ENCODE measurements at places on chromosomes 4 and X.

DNA sequence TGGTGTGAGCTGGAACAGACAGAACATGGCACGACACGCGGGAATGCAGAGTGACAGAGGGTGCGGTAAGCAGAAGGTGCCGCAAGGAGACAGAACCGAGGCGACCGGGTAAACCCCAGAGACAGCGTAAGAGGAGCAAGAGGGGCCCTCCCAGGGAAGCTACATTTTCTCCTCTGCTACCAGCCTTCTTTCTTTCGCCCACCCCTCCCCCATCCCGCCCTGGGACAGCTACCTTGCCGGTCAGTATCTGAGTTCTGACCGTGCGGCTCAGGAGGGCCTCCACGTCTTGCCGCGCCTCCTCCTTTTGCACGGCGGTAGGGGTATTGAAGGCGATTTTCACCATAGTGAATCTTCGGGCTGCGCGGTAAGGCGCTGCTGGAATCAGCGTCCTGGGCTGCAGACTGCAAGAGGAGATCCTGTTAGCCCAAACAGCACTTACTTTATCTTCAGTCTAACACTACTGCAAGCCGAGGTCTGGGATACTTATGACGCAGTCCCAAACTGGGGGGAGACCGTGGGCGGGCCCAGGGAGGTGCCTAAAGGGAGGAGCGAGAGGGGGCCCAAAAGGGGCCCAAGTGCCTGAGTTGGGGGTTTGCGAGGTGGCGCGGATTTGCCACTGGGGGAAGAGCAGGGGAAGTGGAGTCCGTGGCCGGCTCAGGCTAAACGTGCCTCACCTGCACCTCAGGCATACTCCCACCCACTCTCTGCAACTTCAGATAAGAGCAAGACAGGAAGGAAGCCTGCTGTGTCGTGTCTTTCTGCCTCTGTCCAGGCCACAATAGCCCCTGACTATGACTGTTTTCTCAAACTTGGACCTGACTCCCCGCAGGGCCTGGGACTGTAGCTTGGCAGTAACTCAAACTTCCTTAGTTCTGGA is at the start of gene ITM2A:
Gene ITM2A, minus strand, starts transcription at position 462 of the 877 bp plus-strand sequence. Its CDS starts 119 bp downstream, at position 343.
- peak; percentile 34 for DNase-seq

- DNase-seq = no peak
Measured at GRCh38 chr4:78938474-78938867, 767 bp downstream of the PAQR3 start.

DNA sequence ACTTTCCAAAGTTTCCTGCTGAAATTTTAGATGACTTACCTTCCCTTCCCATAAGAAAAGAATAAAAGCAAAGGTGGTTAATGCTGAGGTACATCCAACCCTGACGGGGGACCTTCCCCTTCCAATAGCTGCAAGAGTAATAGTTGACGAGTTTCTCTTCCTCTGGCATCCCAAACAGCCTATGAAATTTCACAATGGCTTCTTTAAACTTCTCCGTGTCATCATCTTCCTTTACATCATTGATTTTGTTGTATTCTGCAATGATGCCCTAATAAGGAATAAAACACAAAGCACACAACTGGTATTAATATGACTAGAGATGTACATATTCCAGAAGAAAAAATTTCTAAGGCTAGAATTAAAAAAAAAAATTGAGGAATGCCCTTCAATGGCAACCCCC is 76.6 kb downstream of the TBC1D9 start:
- DNase-seq = no peak

- peak; percentile 63 for DNase-seq
Measured at GRCh38 chrX:153727123-153727931, 2.7 kb downstream of the ABCD1 start.

GRCh38 chr4:53349091-53349491 is 16.8 kb downstream of the SCFD2 start:
- no peak for DNase-seq

DNA sequence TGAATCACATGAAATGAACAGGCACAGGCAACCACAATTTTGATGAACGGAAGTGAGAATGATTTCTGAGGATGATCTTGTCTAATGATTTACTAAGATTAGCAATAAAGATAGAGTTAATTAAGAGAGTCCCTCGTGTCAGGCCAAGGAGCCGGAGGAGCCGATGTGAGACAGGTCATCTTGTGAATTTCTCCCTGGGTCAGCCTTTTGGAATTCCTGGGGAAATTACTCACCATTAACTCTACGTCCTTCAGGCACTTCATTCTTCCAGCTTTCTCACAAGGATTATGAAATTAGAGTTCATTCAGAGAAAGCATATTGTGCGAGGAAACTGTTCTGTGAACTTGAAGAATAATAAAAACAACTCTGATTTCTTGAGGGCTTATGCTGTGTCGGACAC is 86.7 kb downstream of the PSAPL1 start:
- DNase-seq = no peak

- DNase-seq = no peak
Measured at GRCh38 chrX:147679356-147680005, 232.2 kb upstream of the FMR1 start.

DNA sequence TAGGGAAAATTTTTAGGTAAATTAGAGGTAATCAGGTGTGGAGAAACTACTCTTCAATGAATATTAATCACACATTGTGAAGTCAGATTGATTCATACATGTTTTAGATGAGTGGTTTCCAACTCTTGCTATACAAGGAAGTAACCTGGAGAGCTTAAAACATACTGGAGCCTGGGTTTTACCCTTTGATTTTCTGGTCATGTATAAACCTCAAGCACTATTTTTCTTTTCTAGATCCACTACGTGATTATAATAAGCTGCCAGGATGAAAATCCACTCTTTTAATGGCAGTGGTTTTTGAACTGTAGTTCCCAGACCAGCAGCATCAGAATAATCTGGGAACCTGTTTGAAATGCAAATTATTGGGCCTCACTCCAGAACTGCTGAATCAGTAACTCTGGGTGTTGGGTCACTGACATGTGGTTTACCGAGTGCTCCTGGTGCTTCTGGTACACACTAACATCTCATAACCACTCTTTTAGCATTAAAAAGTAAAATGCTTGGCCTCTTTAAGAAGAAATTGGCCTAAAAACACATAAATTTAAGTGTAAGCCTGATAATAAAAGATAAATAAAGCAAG is 63.4 kb downstream of the DCAF12L1 start:
- DNase-seq = no peak

DNA sequence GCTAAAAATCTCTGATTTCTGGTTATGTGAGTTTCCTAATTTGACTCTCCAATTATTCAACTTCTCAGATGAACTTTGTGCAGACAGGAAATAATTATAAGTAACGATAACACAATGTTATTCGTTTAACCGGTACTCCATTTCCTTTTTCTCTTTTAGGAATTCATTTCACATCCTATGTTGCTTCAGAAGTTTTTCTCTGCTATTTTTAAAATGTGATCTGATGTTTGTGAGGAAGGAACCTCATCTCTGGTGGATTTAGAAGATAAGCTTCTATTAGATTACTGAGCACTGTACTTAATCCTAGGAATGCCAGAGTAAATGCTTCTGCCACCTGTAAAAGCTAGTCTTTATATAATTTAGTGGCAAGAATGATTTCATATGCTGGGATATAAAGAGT is 116.0 kb upstream of the ETNPPL start:
- DNase-seq = no peak

DNA sequence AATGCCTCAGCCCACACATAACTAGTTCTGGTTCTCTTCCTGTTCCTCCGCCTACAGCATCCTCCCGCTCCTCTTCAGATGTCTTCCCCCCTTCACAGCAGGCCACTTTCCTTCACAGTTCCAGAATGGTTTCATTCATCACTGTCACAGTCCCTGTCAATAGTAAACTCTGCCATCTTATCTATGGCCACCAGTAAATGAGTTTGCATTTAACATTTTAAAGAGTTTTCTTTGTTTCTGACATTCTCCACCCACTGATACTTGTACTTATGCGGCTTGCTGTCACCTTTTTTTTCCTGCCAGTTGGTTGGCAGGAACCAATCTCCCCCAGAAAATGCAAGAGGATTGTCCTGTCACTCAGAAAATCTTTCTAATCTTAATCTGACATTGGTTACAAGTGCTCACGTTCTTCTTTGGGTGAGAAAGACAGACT is 114.1 kb downstream of the GLUD2 start:
- DNase-seq = no peak

DNA sequence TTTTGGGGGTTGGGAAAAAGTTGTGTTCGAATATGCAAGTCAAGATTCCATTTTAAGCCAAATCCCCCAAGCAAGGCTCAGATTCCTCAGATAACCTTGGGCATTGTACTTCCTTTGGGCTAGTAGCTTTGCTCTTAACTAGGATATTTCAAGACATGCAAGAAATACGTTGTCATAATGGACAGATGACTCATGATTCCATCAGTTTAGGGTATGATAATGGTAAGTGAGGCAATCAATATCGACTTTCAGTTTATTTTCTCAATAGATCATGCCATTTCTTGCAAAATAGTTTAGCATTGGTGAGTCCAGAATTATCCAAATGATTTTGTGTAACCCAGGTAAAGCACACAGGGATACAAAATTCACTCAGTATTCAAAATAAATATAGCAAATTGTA is 25.4 kb downstream of the CFAP299 start:
- DNase-seq = no peak

GRCh38 chr4:137994853-137995252 is 247.3 kb downstream of the SLC7A11 start:
- DNase-seq = no peak

DNA sequence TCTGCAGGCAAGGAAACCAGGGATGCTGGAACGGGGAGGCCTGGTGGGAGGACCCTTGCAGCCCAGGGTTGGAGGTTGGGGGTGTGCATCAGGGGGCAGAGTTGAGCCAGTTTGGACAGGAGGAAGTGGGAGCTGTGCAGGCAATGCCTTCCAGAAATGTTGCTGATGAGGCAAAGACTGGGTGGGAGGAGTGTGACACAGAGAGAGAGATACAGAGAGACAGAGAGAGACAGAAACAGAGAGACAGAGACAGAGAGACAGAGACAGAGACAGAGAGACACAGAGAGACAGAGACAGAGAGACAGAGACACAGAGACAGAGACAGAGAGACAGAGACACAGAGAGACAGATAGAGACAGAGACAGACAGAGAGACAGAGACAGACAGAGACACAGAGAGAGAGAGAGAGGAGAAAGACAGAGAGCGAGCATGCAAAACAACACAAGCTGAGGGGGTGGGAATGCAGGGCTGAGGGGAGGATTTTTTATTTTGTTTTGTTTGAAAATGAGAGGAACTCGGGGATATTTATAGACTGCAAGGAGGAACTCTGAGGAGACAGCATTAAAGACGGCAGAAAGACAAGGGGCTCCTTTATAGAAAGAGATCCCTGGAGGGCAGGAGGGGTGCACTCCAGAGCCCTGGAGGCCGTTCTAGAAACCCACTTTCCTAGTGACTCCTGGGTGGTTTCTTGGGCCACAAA is 1.9 kb upstream of the HAUS3 start:
- DNase-seq = peak; percentile 48

GRCh38 chrX:103585411-103586313 is at the start of gene TCEAL4:
TSS of gene TCEAL4 (plus strand) at chrX:103585515. CDS start at chrX:103586676, 1,161 bp downstream.
- peak; percentile 68 for DNase-seq

GRCh38 chr4:147960971-147961370 is 229.1 kb downstream of the ARHGAP10 start:
- DNase-seq = no peak

DNA sequence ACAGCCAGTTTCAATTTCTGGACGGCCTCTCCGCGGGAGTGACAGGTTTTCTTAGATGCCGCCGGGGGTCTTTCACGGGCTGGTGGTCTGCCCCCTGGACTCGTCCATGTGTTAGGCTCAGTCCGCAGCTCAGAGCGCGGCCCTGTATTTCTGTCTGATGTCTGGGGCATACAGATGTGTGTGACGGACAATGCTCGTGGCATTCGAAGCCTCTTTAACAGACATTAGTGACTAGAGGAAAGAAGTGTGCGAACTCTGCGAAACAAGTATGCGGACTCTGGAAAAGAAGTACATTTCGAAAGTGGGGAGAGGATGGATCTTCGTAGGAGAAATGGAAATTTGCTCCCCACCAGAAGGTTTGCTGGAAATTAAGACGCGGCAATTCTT is 793 bp upstream of the DCUN1D4 start:
- no peak for DNase-seq

- no peak for DNase-seq
Measured at GRCh38 chr4:84826681-84827080, 139.8 kb downstream of the WDFY3 start.

- no peak for DNase-seq
Measured at GRCh38 chrX:16666541-16666940, 16.6 kb downstream of the S100G start.

DNA sequence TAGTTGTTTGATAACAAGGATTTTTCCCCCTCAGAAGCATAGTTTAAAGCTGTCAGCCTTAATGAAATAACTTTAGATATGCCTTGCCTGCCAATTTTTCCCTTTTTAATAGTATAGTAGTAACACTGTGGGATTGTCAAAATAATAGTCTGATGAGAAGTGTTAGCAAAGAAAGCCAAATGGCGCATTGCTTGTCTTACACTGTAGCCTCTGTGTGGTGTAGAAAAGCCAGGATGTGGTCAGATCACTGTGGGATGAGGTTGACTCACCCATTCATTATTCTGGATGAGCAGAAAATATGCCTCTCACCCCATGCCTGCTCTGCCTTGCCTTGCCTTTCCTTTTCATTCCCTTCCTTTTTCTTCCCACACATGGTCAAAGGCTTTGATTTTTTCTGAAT is 257.8 kb upstream of the NRK start:
- DNase-seq = no peak

- DNase-seq = no peak
Measured at GRCh38 chr4:120088507-120088906, 21.9 kb upstream of the MAD2L1 start.

DNA sequence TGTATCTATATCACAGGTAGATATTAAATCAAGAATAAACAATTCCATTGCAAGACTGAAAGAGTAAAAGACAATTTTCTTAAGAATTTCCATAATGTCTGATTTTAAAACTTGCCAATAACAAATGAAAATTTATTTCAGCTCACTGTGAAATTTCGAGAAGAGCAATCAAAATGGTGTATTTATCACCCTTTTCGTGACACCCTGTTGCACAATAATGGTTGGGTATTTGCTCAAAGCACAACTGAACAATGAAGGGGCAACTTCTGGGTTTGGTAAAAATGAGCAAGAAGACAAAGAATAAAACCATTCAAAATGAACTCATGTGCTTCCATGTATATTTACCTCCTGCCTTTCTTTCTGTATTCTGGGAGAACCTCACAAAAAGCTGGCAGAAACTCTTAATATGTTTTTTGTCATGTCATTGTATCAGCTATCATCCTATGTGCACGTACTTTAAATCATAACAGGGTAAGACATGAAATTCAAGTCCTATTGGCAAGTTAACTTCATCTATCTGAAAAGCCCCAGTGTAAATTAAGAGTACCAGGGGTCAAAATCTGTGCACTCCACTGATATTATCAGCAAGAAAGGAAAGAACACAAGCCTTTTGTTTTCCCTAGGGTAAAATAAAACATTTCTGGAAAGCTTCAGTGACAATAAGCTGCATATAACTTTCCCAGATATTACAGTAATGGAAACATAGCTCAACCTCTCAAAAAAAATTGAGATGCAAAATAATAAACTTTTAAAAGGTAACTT is 126.9 kb upstream of the CBR4 start:
- DNase-seq = no peak
